Left renal cortex interstitium (tissue), 4 donors: ENCODE measurements at places on chromosomes 16 and 17.

- no peak for DNase-seq
Measured at GRCh38 chr17:66850692-66851091, 15.8 kb downstream of the CACNG5 start.

DNA sequence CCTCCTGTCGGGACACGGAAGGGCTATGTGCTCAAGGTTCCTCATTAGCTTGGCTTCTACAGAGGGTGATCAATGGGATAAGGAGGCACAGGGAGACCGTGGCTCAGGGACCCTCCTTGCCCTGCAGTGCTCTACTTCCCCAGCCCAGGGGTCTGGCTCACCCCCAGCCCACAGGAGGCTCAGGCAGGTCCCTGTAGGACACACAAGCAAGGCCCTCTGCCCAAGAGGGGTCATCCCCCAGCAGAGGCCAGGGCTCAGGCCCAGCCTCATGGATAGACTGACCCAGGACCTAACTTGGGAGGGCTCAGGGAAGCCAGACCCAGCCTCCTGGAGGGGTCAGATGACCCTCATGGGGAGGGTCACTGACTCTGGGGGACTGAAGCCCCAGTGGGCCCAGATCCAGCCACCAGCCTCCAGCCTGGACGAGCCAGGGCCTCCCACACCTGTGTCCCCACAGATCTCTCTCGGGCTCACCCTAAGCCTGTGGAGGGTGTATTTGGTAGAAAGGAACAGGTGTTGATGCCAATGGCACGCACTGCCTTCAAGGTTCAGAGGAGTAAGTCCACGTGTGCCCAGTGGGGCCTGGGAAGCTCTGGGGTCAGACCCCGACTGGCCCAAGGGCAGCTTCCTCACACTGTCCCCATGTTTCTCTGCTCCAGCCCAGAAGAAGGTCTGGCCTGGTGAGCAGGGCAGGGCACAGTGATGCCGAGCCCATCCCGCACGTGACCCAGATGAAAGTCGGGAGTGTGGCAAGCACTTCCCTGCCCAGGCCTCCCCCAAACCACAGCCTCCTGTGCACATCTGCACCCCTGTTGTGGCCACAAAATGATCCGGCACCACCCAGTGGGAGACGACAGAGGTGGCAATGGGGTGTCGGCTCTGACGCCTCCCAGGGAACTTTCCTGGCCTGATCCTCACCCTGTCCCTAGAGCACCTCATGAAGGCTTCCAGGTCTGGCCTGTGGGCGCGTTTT, 10.9 kb upstream of the KRTAP17-1 start:
- no peak for DNase-seq

DNA sequence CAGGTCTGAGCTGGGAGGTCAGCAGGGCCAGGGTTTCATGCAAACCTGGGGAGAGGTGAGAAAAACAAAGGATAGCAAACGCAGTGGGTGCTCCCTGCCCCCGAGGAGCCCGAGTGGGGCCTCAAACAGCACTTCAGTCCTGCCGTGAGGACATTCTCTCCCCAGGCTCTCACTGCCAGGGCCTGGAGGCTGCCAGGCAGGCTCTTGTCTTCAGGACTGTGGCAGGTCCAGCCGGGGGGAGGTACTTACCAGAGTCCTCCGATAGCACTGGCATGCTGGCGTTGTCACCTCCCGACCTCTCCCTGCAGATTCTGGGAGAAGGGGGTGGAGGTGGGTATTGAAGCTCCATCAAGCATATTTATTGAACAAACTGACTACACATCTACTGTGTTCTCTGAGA, 1.3 kb downstream of the MPP3 start:
- DNase-seq: no peak

- DNase-seq: no peak
Measured at GRCh38 chr16:72270531-72270930, 98.6 kb upstream of the PMFBP1 start.

- no peak for DNase-seq
Measured at GRCh38 chr16:1362807-1363206, 11.1 kb downstream of the GNPTG start.

DNA sequence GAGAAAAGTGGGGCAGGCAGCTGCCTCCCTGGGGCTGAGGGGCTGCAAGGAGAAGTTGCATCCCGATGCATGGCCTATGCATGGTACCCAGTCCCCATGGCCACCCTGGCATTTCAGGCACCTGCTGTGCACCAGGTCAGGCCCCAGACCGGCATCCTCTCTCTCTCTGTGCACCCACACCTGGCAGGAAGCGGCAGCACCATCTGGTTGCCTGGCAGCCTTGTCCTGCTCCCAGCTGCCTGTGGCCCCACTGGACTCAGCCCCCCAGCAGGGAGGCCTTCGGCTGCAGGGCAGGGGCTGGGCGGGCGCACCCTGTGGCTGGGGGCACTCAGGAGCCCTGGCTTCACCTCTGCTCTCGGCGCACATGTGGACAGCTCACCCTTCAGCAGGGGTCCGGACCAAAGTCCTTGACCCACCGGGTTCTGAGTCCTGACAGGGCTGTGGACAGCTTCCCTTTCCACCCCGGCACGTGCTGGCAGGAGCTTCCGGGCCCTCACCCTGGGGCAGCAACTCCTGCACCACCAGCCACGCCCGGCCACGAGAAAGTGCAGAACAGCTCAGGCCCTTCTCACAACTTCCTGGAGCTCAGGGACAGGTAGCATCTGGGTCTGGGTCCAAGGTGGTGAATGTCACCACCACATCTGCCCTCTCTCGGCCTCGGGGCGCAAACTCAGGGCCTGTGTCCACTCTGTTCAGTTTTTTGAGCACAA, 36.7 kb downstream of the CTU2 start:
- DNase-seq: no peak

- no peak for DNase-seq
Measured at GRCh38 chr16:49465661-49466528, 92.3 kb downstream of the C16orf78 start.

GRCh38 chr16:13569986-13570385, 350.0 kb upstream of the ERCC4 start:
- DNase-seq: no peak

- DNase-seq: no peak
Measured at GRCh38 chr17:61144617-61145564, 254.8 kb upstream of the TBX2 start.

- no peak for DNase-seq
Measured at GRCh38 chr17:62737513-62737912, 70.6 kb downstream of the MARCHF10 start.

- no peak for DNase-seq
Measured at GRCh38 chr16:84545114-84545737, 40.8 kb upstream of the MEAK7 start.
